ENCODE measurements at places on chromosomes 7 and 10.

DNA sequence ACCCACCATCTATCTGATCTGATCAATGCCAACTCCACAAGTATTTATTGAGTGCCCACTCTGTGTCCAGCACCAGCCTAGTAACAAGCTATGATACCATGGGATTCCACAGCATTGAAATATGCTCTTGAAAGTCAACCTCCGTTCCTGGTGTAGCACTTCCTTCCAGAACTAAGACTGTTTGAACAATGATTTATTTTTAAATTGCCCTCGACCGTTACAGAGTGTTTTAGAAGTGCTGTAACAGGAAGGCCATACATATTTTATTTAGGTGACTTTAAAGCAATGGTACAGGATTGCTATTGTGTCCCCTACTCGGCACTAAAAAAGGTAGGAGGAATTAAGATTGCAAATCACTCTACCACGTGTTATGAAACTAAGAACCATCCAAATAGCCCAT, 225.6 kb downstream of the TEX36 start:
- no peak for DNase-seq

DNA sequence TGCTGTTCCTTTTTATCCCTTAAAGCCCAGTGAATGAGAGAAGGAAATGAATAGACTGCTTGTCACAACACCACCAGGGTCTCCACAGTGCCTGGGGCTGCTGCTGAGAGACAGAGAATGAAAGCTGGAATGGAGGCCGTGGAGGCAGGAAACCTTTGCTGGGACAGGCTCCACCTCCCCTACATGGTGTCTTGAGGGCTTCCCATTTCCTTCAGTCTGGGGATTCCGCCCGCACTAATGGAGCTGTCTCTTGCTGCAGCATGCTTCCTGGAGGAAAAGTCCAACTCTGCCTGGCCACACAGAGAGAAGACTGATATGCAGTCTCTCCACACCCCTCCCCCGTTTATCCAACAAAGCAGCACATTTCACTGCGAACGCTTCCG, 54.5 kb downstream of the LRRC4 start:
- no peak for DNase-seq

DNA sequence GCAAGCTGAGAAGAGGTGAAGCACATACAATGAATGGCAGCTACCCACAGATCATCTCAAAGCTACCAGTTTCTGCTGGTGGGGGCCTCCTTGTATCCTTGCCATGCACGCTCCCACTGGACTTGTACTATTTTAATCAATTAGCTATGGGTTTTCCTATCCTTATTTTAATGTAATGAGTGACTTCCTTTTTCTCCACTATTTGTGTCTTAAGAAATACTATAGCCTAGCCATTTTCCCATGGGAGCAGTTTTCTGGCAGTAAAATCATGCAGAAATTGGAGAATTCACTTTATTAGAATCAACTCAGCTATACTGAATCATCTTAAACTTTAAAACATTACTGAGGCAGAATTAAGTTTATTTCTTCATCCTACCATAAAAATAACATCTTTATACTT, 73.5 kb downstream of the CTNNA3 start:
- DNase-seq, result no peak

DNA sequence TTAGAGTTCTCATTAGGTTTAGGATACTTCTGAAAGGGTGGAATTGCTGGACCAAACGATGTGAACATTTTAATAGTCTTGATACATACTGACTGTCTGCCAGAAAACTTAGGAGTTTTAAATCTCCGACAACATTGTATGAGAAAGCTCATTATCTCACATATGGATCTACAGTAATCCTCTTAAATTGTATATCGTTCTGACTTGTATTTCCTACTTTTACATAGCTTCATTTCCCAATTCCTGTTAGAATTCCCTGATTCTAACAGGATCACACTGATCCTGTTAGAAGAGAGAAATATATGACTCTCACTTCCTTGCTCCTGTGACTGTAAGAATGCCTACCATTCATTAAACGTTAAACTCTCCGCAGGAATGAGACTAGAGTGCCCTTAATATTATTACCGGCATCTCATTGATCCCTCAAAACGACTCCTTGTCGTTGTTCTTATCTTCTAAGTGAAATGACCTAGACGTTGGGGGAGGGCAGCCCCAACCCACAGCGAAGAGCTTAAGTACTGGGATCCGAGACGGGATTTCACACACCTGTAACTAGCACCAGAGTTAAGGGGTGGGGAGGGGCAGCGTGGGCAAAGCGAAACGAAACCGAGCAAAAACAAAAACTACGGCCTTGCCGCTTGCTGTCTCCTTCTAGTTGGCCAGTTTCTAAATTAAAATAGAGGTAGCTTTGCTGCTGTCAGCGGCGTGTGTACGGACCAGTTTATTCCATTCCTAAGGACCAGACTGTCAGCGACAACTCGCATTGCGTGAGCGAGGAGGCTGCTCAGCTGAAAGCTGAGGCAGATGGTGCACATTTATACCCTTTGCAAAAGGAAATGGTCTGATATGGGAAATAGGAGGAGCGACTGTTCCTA, 678 bp upstream of the TMEM106B start:
- no peak for DNase-seq

DNA sequence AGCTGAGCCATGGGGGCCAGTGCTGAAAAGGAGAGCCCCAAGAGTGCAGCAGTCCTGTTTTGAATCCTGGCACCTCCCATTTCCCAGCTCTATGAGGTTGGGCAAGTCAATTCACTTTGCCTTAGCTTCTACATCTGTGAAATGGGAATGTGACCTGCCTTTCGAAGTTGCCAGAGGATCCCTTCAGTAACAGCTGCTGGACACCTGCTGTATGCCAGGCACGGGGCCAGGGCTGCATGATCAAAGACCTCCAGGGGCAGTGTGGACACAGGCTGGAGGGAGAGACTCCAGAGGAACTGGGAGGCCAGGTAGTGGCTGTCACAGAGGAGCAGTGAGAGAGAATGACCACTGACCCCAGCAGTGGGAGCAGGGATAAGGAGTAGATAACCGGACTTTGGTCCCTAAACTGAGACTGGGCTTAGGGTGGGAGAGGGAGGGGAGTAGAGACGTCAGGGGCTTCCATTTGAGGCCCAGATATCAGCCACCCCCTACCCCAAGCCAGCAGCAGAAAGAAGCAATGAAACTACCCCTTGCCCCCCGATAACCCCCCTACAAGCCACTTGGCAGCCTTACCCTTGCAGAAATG, 45.2 kb downstream of the SRRM3 start:
- DNase-seq, result no peak

DNA sequence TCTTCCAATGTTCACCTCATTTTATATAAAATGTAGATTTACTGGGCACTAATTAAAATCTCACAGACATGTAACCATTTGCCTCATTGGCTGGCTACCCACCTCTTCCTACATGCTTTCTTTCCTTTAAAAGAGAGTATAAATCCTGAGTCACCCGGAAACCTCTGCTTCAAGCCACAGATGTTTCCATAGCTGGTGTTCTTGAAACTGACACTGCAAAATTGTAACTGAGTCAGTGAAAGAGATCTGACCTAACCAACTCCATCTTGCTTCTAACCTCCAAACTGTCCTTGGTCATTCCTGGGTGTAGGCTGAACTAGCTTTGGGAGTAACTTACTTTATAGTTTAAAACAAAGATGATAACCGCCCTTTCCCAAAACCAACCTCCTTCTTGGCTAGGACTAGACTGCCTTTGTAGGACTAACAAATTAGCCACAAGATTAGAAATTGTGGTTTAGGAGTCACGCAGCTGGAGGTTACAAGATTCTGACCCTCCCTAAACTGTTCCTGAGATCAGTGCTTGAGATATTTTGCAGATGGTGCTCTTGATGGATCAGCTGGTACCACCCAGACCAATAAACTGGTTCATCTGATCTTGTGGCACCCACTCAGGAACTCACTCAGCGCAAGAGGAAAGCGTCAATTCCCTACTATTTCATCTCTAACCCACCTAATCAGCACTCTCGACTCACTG, 33.5 kb downstream of the SVOPL start:
- no peak for DNase-seq

DNA sequence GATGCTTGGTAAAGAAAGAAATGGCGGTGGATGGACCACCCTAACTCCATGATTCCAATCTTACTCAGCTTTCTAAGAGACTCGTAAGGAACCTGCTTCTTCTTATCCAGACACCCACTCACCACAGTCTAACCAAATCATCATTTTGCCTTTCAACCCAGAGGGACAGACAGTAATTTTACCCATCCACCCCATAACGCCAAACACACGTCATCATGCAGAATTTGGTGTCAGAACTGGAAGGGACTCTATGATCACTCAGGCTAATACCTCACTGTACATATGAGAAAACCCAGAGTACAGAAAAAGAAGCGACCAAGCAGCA, 388 bp downstream of the ECD start:
- no peak for DNase-seq

DNA sequence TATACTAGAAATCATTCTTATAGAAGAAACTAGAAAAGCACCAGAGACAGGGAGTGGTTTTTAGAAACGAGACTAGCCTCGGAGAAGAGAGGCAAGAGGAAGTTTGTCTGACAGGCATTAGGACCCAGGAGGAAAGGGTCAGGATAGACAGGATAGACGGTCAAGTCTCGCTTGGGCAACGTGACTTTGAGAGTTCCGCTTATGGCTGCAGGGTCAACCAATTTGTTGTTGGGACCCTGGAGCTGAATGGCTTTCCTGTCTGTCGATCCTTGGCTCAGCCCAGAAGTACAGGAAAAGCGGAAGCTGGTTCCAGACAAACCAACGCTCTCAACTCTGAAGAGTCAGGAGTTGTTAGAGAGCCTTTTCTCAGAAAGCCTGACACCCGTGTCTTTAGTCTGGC, 191.2 kb downstream of the FZD1 start:
- DNase-seq, result no peak

GRCh38 chr7:94129443-94130140, 125.4 kb upstream of the BET1 start:
- DNase-seq, result no peak

DNA sequence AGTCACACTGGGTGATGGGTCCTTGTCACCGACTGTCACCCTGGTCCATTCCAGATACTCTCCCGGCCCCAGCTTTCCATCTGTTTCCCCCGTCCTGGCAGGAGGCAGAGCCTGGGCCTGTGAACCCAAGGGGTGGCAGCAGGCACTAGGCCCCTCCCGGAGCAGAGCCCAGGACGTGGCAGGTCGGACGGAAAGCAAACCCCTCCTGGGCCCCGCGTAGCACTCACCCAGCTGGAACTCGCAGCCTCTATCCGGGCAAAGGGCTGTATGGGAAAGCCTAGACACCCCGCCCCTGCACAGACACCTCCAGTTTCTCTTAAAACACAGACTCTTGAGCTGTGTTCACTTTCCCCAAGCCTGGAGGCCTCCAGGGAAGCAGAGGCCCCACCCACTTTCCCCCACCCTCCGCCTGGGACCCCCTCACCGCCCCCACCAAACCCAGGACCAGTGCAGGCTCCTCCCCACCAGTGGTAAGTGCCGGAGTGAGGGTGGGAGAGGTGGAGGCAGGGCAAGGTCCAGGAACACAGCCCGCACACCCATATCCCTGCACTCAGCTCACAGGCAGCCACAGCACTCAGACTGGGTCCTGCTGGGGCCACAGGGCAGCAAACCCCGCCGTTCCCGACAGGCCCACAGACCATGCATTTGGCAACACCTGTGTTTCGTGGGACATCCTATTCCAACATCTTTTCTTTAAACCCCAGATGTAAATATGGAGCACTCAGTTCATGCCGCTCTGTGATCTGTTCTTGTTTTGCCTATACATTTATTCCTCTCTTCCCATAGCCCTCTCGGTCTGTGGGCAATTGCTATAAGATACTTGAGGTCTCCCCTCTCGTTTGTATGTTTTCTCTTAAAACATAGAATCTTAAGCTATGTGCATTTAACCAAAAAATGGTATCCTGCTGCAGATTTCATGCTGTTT, 98.2 kb upstream of the PDGFA start:
- no peak for DNase-seq

GRCh38 chr10:89653410-89653869, 8.4 kb upstream of the PANK1 start:
- DNase-seq, result no peak

GRCh38 chr10:404346-404745, 269.1 kb downstream of the ZMYND11 start:
- DNase-seq, result no peak

DNA sequence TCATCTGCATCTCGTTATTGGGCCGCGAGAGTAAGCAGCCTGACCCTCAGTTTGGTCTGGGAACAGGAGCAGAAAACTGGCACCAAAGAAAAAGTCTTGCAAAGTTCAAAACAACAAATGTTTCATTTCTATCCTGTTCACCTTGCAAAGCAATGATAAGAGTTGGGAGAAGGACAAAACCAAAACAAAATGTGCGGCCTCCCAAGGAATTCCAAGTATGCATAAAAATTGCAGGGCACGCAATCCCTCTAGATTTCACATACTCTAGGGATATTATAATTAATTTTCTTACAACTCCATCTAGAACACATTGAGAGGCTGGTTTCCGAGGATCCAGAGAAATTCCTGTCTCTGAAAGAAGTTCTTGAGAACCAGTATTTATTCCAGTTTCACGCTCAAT, 20.1 kb downstream of the CHUK start:
- DNase-seq, result no peak

GRCh38 chr7:22670422-22670815, 56.6 kb upstream of the IL6 start:
- DNase-seq, result no peak

- DNase-seq, result no peak
These were observed 4.1 kb upstream of the CPA4 start for GRCh38 chr7:130288829-130289228.

DNA sequence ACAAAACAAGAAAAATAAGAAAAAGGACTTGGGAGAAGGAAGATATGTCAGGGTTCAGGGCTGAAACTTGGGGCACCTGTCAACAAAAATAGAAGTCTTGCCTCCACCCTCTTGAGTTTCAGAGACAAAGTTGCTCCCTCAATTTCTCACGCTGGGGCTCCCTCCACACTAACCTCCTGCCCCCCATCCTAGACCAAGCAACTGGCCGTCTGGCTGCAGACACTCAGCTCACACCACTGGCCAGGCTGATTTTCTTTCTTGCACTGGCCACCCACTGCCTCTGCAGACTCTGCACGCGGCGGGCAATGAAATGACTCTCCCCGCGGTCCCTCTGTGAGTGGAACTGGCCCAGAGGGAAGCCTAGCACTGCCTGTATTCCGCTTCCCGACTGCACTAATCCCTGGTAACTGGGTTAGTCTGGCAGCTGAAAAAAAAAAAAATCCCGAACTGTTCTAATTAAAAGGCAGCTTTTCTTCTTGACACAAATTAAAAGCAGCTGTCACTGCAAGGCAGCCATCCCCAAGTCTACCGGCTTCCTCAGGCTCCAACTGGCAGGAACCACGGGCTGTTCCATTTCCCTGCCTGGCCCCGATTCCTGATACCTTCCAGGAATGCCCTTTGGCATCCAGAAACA, 83.5 kb downstream of the SPDYE5 start:
- DNase-seq, result no peak

DNA sequence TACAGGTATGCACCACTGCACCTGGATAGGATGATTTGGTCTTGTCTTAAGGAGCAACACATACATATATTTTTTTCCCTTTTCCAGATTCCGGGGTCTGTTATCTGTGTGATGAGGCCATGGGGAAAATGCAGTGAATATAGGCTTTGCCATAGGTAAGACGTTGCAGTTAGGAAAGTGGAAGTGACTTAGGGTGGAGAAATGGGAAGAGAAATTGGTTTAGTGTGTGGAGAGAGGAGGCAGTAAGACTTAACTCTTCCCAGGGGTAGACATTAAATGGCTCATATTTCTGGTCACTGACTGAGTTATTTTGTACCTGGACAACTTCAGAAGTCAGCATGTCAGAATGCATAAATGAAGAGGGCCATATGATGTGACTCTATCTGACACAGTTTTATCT, 66.7 kb downstream of the PFKFB3 start:
- DNase-seq, result no peak

GRCh38 chr10:119750391-119751230, 24.8 kb downstream of the INPP5F start:
- peak; percentile 67 for DNase-seq

- DNase-seq, result no peak
These were observed 118.0 kb upstream of the PRSS58 start for GRCh38 chr7:142375710-142376313.
